ENCODE measurements at places on chromosomes 4 and X.

DNA sequence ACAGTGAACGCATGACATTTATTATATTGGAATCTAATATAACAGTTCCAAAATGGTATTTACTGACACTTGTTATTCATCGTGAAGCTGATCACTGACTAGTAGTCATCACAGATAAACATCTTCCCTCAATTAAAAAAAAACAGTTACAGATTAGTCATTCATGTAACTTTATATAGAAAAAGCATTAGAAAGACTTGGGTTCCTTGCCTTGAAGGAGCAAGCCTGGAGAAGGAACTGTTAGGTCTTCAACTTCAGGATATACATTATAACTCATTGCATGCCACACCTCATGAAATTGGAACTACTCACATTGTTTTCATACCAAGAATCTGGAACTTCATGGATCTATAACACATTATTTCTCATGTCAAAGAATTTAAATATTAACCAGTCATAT lies 317.7 kb downstream of the CCSER1 start:
- no peak for DNase-seq

DNA sequence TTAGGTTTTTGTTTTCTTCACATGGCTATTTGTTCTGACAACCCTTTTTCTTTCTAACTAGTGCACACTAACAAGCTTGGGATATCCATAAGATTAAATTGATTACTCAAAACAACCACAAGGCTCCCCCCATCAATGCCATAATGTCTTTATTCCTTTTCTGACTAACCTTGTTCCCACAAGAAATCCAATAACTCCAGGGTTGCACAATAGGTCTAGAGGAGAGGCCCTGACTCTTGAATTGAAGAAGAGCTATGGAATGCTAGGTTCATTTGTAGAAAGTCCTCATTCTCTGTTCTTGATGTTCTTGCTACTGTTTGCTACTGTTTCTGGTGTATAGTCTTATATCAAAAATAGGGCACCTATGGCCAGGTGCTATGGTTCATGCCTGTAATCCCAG lies 71.0 kb downstream of the PRRG1 start:
- DNase-seq, result no peak

DNA sequence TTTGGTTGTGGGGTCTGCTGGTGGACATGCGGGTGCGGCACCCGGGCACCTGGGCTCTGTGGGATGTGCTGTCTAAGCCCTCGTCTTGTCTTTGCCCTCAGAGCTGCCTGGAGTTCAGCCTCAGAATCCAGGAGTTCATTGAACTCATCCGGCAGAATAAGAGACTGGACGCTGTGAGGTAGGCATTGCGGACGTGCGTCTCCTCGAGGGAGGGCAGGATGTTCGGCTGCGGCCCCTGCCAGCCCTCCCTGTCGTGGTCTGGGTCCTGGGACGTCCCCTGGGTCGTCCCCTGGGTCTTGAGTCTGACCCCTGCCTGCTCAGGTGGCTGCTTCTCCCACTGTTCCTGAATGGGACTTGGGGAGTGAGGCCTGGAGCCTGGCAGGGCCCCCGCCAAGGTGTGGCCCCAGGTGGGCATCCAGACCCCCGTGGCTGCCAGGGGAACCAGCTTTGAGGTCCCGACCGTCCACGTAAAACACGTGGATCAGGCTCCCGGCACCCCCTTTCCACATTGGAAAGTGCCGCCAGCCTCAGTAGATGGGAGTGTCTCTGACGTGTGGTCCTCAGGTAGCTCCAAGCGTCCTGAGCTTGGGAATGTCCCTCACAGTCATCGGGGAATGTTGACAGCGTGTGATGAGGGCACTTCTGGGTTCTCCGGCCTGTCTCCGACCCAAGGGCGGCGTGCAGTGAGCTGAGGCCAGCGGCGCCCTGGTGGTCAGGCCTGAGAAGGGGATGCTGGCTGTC lies 19.3 kb upstream of the UVSSA start:
- no peak for DNase-seq

GRCh38 chr4:25834411-25835107 lies 28.2 kb downstream of the SEL1L3 start:
- no peak for DNase-seq

- no peak for DNase-seq
Measured at GRCh38 chr4:1595789-1596325, 88.3 kb downstream of the FAM53A start.

GRCh38 chr4:15847746-15848145 lies 69.6 kb downstream of the CD38 start:
- no peak for DNase-seq

- peak; percentile 54 for DNase-seq
Measured at GRCh38 chrX:154019061-154019621, 561 bp downstream of the IRAK1 start.

- DNase-seq, result no peak
Measured at GRCh38 chr4:184375027-184375426, 99.3 kb downstream of the IRF2 start.

Measured in D341Med (cell line).